Left ventricle myocardium superior (tissue), 1 donor: ENCODE measurements at places on chromosomes 4 and X. TPM values are rescaled to one million over a fixed set of nuclear protein-coding genes. Genes with fewer than 3 reads are reported as not detected.

Gene MAGEB10
- total RNA-seq = not detected

- no peak for DNase-seq
Observed at GRCh38 chrX:76971393-76972376, 475.5 kb upstream of the FGF16 start.

DNA sequence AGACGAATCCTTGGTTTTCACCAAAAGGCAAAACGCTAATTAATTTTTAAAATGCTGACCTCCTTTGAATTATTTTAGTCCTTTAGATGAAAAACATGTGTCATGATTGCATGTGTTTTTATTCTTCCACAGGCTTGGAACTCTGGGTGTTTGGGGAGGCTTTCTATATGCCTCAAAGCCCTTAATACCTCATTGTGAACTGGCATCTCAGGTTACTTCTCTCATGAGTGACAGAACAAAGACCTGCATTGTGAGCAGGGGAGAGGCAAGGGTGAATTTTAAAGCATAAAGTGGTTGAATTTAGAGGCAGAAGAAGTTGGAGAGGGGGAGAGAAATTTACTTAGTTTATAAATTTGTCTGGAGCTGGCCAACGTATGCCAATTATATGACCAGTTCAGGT, 119.5 kb downstream of the ARSF start:
- DNase-seq = no peak

Gene SSR4
- total RNA-seq = 145 TPM

GRCh38 chr4:72974694-72975487, 94.6 kb downstream of the COX18 start:
- DNase-seq = no peak
